ENCODE measurements at places on chromosomes 3 and 15.

DNA sequence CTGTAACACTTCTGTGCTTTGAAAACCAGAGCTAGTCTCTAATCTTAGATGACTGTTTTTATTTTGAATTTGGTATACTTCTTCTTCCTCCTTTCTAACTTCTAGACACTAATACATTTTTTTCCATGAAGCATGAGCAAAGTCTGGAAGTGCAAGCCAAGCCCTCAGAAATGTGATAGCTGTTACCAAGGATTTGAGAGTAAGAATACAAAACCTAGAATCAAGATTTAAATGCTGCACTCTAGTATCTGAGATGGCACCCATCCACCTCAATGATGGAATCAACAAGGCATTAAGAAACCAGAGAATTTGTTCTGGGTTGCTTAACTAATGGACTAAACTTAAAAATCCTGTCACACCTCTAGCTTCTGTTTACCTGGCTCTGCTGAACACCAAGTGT is 9.2 kb downstream of the FEZF2 start:
- DNase-seq: no peak

GRCh38 chr15:69060041-69060481 is 45.6 kb downstream of the NOX5 start:
- DNase-seq: no peak

GRCh38 chr15:49692514-49693090 is 71.8 kb downstream of the DTWD1 start:
- no peak for DNase-seq

- DNase-seq: peak; percentile 32
These were observed 801 bp downstream of the ARHGAP31 start for GRCh38 chr3:119294696-119295671.

DNA sequence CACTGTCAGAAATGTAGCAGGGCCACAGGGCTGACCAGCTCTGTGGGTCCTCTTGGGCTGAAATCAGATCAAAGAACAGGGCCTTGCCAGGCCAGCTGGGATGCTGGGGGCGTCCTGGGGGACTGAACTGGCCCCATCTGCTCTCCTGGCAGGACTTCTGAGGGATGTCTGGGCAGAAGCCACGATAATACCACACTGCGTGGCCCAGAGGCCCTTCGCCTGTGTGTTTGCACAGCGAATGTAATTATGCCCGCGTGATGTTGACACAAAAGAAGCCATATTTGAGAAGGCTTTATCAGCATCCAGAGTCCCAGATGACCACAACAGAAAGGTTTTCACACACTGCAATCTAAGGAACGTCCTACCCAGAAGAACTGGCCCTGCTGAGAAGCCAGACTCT is 174.0 kb downstream of the RAB11A start:
- no peak for DNase-seq

- no peak for DNase-seq
These were observed 399.1 kb upstream of the TBL1XR1 start for GRCh38 chr3:177596248-177596815.

GRCh38 chr3:852033-852432 is 240.8 kb upstream of the CNTN6 start:
- DNase-seq: no peak

GRCh38 chr15:89364741-89365450 is 30.3 kb upstream of the POLG start:
- no peak for DNase-seq

GRCh38 chr3:14203521-14204079 is 25.0 kb downstream of the LSM3 start:
- peak; percentile 81 for DNase-seq

DNA sequence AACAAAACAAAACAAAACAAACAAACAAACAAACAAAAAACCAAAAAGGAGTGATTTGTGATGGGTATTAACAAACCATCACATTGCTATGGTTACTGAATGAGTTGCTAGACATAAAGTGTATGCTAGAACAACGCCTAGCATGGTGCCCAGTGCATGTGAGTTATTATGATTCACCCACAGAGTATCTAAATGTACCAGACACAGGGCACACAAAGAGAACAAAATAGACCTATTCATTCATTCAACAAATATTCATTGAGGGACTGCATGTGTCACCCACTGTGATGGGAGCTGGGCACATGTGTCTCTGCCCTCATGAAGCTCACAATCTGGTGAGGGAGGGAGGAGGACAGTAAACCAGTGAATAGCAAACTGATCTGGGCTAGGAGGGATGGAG is 11.6 kb upstream of the ACAN start:
- DNase-seq: no peak

DNA sequence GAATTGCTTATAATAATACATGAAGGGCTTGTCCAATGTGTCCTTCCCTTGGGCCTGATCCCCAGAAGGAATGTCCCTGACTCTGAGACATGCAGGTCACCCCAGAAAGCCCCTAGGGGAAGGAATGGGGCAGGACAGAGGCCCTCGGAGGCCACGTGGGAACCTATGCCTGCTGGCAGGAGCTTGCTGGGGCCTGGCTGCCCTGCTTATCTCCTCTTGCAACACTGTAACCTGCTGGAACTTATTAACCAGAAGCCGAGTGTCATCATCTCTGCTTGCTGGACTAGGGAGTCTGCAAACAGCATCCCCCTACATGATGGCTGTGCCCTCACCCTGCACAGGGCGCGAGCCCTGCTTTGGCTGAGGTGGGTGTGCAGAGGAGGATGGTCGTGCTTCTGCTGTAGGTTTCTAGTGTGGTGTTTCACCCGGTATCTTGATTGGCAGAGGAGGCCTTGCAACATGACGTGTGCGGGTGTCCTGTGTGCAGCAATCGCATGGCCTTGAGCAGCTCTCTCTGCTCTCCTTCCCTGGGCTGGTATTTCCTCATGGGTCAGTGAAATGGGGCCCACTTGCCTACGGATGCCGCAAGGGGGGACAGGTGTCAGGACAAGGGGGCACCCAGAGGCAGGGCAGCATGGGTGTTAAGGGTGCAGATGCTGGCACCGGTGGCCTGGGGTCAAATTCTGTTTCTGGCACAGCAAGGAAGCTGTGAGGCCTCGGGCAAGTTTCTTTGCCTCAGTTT is 5.0 kb downstream of the CHST13 start:
- DNase-seq: no peak

GRCh38 chr3:169627073-169627472 is 36.4 kb downstream of the MECOM start:
- DNase-seq: no peak

DNA sequence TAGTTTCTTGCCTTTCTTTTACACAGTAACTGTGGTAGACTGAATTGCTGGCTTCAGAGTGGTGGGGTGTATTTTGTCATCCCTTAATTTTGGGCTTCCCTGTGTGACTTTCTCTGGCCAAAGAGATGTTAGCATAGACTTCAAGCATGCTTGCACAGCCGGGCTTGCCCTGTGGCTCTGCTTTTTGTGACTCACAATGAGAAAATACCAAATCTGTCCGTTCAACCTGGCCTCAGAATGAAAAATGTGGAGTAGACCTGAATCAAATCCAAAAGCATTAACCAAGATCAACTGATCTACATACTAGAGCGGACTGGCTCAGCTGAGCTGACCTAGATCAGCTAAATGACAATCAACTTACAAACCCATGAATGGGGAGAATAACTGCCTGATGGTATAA is 51.4 kb downstream of the PLAAT1 start:
- no peak for DNase-seq

DNA sequence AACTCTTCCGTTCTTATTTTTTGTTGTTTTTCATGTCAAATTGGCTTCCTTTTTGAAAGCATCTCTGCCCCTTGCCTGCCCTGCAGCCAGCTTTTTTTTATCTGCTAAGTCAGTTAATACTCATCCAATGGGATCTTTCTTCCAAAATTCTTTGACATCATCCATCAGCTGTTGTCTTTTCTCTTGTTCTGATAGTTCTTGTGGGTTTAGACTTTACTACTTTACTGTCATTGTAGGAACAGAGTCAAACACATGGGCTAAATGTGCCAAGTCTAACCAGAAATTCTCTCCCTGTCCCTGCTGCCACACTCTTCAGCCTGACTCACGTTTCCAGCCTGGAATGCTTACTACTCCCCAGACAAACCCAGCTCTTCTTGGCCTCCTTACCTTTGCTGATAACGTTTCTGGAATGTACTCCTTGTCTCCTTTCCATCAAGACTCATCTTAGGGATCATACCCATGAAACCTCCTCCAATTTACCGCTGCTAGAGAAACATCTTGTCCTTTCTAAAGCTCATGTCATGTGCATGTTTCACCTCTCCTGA is 10.7 kb upstream of the VPS8 start:
- DNase-seq: no peak

GRCh38 chr3:142013326-142013980 is 135.9 kb downstream of the TFDP2 start:
- no peak for DNase-seq

DNA sequence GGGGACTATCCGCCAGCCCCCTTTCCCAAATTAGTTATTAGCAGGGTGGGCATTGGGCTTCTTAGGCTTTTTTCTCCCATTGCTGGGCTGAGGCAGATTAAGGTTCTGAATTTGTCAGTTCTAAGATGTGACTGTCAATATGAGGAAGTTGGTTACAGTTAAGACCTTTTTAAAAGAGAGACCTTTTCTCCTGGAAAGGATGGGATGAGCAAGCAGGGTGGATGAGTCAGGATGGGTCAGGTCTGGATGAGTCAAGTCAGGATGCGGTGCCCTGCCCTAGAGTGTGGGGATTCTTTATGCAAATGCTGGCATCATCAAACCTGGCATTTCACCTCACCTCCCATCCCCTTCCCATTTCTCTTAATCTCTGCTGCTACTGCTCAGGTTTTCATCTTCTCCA is 1.9 kb downstream of the AEN start:
- DNase-seq: peak; percentile 74

GRCh38 chr15:38090223-38090622 is 155.8 kb downstream of the TMCO5A start:
- no peak for DNase-seq

DNA sequence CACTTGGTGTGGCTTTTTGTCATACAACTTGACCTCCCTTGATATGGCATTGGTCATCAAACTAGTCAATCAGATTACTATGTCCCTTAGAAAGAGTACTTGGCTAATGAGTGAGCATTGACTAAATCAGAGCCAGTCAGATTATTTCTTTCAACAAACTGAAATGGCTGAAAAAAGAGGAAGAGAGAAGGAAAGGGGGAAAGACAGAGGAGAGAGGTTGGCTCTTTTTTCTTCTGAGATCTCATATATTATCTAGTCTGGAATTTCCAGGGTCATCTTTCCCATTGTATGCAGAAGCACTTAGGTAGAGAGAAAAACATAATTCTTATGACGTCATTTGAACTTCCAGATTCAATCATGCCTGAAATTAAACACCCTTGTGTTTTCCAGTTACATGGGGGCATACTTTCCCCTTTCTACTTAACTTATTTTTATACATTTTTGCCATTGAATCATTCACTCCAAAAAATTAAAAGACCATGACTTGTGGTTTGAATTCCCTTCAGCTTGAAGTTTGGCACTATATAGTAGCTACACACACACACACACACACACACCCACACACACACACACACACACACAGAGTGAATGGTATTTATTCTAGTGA is 387.8 kb downstream of the LSAMP start:
- no peak for DNase-seq

DNA sequence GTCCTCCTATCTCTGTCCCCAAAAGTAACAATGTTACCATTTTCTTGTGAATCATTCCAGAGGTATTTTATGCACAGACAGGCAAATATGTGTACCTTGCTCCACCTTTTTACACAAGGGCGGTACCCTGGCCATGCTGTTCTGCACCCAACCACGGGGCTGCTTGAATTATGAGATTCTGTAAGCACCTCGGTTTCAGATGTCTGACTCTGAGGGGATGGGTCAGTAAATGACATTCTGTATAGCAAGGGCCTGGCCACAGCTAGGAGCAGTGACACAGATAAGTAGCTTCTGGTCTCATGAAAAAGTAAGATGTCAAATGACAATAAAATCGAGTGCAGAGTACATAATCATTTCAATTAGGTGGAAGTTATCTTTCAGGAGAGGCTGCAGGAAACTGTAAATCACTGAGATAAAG is 30.4 kb upstream of the FLNB start:
- no peak for DNase-seq

- peak; percentile 58 for DNase-seq
These were observed 106.3 kb upstream of the ABHD17C start for GRCh38 chr15:80588801-80589200.

DNA sequence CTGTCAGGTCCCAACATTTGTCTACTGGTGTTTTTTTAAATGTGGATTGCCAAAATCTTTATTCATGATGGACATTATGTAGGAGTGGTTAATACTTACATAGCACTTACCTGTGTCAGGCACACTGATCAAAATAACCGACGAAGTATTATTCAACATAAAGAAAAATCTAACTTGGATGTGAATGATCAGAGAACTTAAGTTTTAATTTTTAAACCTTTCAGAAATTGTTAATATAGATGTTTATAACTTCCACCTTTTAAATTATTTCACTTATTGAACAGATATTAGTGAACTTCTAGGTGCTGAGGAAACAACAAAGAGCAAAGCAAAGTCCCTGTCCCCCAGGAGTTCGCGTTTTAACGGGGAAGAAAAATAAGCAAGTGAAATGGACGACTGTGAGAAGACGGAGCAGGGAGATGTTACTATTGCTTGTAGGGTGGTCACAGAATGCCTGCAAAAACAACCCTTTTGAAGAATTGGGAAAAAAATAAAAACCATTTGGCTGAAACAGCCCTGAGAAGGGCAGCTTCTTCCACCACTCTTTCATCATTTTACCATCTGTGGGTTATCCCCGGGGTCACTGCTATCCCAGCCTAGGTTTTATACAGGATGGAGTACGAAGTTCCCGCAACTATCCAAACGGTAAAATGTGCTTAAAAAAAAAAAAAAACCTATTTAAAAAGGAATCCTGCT is 915 bp upstream of the APH1B start:
- no peak for DNase-seq

- DNase-seq: no peak
These were observed 58.4 kb downstream of the ASTE1 start for GRCh38 chr3:130968221-130968620.

DNA sequence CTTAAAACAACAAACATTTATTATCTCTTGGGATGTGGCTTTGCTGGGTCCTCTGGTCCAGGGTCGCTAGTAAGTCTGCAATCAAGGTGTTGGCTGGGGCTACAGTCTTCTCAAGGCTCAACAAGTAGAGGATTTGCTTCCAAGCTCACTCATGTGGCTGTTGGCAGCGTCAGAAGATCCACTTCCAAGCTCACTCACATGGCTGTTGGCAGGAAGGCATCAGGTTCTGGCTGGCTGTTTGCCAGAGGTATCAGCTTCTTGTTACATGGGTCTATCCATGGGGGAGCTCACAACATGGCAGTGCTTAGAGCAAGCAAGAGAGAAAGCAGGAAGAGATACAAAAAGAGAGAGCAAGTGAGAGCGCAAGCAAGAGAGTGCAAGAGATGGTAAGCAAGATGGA is 15.0 kb upstream of the BNC1 start:
- no peak for DNase-seq

DNA sequence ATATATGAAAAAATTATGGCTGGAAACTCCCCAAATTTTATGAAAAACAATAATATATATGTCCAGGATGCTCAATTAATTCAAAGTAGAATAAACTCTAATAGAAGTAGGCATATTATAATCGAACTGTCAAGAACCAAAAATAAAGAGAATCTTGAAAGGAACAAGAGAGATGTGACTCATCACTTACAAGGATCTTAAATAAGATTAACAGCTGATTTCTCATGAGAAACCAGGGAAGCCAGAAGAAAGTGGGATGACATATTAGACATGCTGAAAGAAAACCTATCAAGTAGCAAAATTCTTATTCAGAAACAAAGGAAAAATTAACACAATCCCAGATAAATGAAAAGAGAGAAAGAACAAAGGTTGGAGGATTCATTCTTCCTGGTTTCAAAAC is 66.8 kb downstream of the FAIM start:
- DNase-seq: no peak
